ENCODE measurements at places on chromosomes 16 and 17.

- no peak for DNase-seq
Measured at GRCh38 chr16:74601126-74601871, 5.6 kb downstream of the GLG1 start.

DNA sequence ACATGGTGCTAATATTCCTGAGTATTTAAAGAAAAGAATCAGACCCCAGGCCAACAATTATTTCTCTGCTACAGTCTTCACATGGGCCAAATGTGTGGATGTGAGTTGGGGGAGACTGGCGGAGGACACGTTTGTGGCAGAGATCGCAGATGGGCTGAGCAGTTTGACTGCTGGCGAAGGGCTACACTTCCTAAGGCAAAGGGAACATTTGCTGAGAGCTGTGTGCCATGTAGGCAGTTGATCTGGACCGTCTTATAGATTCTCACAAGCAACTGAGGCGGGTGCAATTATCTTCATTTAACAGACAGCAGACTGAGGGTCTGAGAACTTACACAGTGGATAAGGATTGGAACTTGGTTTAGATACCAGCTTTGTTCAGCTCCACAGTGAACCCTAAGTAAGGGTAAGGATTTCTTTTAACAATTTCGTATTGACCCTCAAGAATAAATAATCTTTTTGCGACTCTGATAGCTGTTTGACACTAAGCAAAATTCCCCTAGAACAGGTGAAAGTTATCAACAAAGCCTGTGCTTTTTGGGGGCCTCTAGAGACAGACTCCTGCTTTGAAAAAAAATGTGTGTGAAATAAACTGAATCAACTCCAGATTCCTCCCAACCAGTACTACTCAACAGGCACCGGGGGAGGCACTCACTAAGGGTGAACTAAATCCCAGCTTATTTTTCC, 55.3 kb downstream of the TBX4 start:
- DNase-seq, result no peak

- DNase-seq, result peak; percentile 84
Measured at GRCh38 chr16:4116325-4117249, at the start of gene ADCY9. Gene ADCY9, minus strand, starts transcription at chr16:4116442. Its CDS starts 1,000 bp downstream, at chr16:4115442.

GRCh38 chr17:40750391-40750790, 4.7 kb downstream of the KRT25 start:
- DNase-seq, result no peak

DNA sequence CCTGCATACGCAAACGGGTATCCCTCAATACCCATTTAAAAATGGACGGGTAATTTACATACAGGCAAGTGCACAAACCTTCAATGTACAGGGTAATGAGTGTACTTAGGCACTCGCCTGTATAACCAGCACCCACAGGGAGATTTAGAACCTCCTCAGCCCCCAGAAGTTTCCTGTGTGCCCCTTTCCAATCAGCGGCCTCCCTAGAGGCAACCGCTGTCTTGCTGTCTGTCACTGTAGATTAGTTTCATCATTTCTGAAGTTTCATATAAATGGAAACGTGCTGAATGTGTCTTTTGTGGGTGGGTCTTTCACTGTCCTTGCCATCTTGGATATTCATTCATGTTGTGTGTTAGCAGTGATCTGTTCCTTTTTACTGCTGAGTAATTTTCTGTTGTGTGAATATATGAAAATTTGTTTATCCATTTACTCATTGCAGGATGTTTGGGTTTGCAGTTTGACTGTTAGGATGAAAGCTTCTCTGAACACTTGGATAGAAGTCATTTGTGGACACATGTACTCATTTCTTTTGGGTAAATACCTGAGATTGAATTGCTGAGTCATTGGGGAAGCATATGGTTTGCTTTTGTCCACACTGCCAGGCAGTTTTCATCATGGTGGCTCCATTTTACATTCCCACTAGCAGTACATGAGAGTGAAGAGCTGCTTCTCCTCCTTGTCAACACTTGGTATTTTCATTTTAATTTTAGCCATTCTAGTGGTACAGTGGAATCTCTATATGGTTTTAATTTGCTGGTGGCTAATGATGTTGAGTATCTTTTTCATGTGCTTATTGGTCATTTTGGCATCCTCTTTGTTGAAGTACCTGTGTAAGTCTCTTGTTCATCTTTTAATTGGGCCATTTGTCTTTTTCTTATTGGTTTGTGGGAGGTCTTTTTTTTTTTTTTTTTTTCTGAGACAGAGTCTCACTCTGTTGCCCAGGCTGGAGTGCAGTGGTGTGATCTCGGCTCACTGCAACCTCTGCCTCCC, 2.1 kb upstream of the ADCY7 start:
- DNase-seq, result no peak

DNA sequence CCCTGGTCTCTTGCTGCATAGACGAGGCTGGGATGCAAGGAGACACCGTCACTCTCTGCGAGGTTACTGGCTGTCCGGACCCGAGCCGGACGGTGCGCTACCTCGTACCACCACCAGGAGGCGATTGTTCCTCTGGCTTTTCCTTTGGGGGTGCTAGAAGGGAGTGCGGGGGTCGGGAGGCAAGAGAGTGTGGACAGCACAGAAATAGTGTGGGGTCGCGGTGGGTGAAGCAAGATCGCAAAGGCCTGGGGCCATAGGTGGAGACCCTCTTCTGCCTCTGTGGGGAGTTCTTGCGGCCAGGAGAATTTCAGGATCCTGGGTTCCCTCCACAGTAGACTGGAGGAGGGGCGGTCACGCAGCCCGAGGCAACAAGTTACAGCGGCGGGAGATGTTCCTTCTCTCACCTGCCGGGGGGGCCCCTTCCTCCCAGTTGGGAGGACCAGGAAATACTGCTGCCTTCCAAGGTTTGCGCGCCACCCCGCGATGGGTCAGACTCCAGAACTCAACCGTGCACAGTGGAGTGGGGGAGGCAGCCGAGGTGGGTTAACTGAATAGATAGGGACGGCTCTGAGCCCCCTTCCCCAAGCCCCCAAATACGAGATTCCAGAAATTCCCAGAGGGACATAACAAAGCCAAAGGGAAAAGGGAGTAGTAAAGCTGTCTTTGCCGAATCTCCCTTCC, 6.9 kb downstream of the PHOSPHO1 start:
- DNase-seq, result peak; percentile 33

DNA sequence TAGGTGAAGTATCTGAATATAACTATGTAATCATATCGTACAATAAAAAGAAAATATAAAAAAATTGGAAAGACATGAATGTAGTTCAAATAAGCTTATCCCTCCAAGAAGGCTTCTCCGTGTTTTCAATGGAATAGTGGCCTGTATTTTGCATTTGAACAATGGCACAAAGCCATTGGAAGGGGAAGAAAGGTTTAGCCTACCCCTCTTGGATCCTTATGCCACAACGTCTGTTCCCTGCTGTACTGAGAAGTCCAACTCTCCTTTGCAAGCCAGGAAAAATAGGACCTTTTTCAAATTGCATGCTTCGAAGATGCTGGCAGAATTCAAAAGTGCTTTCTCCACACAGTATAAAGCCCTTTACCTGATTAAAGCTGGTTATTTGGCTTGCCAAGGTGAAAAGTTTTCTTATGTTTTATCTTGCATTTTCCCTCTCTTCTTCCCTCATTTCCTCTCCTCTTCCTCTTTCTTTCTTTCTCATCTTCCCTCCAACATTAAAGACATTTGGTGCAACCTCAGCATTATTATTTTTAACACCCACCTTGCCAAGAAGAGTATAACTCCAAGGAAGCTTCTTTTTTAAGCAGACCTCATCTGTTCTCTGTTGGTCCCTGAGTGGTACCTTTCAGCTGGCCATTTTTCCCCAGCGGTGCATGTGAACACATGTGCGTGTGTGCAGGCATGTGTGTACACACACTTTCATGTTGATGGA, 968.6 kb upstream of the RBFOX1 start:
- no peak for DNase-seq

GRCh38 chr17:79196913-79197312, 122.3 kb downstream of the ENGASE start:
- DNase-seq, result no peak

DNA sequence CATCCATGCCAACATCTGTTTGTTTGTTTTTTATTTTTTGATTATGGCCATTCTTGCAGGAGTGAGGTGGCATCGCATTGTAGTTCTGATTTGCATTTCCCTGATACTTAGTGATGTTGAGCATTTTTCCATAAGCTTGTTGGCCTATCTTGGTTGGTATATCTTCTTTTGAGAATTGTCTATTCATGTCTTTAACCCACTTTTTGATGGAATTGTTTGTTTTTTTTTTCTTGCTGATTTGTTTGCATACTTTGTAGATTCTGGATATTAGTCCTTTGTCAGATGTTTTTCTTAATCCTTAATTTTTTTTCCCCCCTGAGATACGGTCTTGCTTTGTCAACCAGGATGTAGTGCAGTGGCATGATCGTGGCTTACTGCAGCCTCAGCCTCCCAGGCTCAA, 43.0 kb downstream of the RNF135 start:
- no peak for DNase-seq

DNA sequence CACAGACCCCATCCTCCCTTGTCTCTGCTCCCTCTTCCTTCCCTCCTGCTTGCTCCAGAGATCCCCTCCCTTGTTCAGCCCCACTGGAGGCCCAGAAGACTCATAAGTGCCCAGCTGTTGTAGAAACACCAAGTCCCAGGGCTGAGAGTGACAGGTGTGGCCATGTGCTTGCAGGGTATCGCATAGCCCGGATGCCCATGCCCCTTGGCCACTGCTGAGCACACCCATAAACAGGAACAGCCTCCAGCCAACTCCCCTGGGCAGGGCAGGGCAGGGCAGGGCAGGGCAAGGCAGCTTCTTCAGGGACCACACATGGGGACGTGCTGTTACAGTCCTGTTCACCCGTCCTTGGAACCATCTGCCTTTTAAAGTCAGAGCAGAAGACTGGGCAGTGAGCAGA, 2.0 kb downstream of the CACNG1 start:
- DNase-seq, result no peak

- DNase-seq, result no peak
Measured at GRCh38 chr16:86549076-86549892, 5.8 kb downstream of the MTHFSD start.

DNA sequence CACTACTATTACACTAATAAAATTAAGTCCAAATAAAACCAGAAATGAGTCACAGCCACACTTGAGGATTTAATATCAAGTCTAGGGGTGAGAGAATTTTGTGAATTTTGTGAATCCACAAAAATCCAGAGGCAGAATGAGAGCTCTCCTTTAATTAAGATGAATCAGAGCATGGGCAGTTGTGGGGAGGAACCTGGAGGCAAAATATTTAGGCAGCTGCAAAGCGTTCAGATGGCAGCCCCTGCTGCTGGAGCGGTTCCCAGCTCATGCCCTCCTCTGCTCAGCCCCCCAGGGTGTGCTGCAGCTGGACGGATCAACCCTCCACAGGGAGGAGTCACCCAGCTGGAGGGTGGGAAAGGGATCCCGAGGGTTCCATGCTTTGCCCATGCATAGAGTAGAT, 43.4 kb upstream of the IRX6 start:
- peak; percentile 52 for DNase-seq

- DNase-seq, result no peak
Measured at GRCh38 chr16:1109648-1110047, 13.6 kb upstream of the C1QTNF8 start.

DNA sequence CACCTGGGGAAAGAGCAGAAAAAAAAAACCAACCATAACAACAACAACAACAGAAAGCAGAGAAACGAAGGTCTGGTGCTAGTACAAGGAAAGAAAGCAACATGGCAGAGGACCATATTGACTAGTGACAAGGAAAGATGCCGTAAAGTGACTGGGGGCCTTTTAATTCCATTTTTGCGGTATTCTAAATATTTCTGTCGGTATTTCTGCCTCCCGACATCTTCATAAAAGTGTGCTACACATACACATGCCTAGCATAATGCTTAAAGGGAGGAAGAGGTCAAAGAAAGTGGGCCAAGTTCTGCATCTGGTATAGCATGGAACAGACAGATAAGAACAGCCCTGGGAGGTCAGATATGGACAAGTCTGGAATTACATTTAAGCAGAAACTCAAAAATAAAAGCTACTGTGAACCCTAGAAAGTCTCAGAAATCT, 19.5 kb upstream of the RNF43 start:
- no peak for DNase-seq

- no peak for DNase-seq
Measured at GRCh38 chr16:27844826-27845225, 218.7 kb downstream of the GSG1L start.

GRCh38 chr16:27526180-27526579, 23.5 kb downstream of the GTF3C1 start:
- peak; percentile 45 for DNase-seq

- no peak for DNase-seq
Measured at GRCh38 chr17:17506181-17506741, 10.1 kb upstream of the RASD1 start.

DNA sequence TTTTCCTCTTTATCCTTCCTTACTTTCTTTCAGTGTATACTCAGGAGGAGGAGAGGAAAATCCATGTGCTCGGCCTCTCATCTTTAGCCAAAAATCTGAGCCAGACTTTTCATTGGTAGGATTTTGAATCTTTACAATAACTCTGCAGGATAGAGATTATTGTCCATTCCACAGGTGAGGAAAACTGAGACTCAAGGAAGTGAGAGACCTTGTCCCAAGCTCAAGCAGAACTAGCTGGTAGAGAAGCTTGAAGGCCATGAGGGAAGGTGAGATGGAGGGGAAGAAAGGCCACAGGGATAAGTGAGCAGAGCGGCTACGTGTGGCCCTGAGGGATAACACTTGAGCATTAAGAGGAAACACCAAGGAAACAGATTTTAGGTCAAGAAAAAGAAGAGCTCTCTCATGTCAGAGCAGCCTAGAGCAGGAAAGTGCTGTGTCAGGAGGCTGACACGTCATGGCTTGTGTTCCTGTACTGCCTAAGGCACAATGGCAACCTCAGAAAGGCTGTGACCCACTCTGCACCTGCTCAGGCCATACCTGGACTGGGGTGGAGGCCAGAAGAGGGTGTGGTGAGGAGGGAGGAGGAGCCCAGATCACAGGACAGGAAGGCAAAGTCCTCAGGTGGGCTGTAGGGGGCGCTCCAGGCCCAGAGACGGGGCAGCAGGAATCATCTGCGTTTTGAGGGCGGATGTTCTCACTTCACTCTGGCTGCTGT, 11.9 kb downstream of the MT4 start:
- no peak for DNase-seq

- DNase-seq, result no peak
Measured at GRCh38 chr17:80978499-80979497, 12.8 kb upstream of the CHMP6 start.

DNA sequence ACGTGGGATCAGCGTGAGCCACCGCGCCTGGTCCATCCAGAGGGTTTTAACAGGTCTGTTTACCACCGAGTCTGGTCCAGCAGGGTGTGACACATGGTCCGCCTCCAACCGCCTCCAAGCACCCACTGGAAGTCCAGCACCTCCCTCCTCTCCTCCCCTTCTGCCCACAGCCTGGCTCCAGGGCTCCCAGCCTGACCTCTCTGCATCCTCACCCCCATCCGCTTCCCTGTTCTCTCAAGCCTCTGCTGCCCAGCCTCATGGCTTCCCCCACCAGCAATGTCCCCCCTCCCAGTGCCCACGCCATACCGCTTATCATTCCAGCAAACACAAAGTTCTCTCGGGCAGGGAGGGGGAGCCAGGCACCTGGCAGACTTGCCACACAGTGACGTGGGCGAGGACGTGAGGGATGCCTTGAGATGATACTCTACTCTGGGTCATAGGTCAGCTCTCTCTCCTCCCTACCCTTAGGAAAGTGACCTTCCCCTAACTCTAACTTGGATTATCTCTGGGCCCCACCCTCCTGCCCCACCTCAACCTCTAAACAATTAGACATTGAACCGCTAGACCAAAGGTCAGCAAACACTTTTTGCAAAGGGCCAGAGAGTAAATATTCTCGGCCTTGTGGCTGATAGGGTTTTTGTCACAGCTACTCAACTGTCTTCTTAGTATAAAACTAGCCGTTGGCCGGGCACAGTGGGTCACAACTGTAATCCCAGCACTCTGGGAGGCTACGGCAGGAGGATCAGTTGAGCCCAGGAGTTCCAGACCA, 23.1 kb downstream of the CDC42EP4 start:
- DNase-seq, result no peak

Measured in NCI-H2081 (cell line).